ENCODE measurements at places on chromosomes 6 and 20. TPM values are rescaled to one million over a fixed set of nuclear protein-coding genes. Genes with fewer than 3 reads are reported as not detected.

The NOTCH4 gene
- 0.43 TPM for total RNA-seq

The TFAP2A gene
- 78.1 TPM for total RNA-seq

DNA sequence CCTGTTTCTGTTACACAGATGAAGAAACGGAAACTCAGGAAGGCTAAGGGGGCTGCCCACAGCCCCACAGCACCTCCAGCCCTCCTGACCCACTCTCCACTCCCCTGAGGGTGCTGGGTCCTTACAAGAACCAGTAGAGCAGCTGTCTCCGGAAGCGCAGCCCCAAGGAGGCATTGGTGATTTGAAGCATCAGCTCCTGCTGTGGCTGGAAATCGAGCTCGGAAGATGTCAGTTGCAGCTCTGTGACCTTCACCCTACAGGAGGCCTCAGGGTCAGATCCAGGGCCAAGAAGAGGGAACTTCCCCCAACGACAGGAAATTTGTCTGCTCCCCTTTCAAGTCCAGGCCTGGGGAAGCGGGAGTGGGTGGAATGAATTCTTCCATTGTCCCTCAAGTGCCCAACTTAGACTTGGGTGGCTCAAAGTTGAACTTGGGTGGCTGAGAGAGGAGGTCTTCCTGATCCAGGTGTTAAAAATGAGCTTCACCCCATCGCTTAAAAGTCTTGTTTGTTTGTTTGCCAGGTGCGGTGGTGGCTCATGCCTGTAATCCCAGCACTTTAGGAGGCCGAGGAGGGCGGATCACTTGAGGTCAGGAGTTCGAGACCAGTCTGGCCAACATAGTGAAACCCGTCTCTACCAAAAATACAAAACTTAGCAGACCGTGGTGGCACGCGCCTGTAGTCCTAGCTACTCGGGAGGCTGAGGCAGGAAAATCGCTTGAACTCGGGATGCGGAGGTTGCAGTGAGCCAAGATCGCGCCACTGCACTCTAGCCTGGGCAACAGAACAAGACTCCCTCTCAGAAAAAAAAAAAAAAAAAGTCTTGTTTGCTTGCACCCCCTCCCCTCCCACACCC, 1.9 kb downstream of the PLTP start:
- no peak for DNase-seq

DNA sequence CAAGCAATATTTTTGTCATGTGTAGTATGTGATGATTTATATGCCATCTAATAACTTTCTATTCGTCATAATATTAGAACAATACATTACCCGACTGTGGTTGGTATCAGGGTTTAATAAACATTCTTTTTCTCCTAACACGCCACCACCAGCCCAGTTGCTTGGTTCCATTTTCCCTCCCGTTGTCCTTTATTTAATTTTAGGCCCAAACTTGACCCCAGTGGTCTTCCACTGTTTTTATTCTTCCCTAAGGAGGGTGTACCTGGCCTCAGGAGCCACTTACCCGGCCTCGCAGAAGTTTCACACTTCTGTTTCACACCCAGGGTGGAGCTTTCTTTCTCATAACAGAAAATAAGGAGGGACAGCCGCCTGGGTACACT, 33.1 kb upstream of the PIM1 start:
- no peak for DNase-seq

- no peak for DNase-seq
These were observed 349.3 kb upstream of the MMS22L start for GRCh38 chr6:97632341-97632740.

GRCh38 chr6:3120765-3121089, 2.2 kb downstream of the BPHL start:
- DNase-seq = no peak

DNA sequence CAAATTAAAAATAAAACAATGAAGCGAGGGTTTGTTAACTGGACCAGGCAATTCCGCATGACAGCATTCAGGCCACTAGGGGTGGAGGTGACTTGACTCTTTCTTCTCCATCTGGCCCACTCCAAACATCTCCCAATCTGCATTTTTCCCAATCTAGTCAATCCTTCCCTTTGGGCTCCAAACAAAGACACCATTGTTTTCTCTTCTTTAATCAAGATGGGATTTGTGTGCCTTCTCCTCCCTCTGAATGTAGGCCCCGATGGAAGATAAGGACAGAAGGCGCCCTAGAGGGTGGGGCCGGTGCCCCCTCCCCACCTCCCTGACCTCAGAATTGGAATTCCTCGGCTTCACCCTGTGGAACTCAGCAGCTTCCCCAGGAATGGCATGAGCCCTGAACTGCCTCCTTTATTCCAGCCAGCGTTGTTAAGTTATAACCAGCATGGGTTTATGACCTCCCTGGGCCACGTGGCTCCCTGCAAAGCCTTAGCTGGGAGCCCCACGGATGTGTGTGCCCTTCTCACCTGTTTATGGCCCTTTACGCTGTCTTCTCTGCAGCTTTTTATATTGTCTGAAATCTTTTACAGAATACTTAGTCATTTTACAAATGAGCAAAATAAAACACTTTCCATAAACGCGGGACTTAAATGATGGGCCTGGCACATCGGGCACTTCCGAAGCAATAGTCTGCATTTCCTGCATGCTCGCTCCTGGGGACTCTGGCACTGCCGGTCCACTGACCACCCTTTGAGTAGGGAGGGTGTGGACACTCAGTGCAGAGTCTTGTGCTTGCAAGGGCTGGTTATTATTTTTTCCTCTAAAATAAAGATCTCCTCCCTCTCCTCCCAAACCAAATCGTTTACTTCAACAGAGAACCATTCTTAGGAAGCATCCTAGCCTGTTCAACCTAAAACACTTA, 24.5 kb downstream of the OVOL2 start:
- DNase-seq = no peak

All from HFFc6 (cell line).